ENCODE measurements at places on chromosomes 2 and 18. TPM values are rescaled to one million over a fixed set of nuclear protein-coding genes. Genes with fewer than 3 reads are reported as not detected.

The OR6B2 gene
- total RNA-seq = not detected

The MAIP1 gene
- 44.1 TPM for total RNA-seq

DNA sequence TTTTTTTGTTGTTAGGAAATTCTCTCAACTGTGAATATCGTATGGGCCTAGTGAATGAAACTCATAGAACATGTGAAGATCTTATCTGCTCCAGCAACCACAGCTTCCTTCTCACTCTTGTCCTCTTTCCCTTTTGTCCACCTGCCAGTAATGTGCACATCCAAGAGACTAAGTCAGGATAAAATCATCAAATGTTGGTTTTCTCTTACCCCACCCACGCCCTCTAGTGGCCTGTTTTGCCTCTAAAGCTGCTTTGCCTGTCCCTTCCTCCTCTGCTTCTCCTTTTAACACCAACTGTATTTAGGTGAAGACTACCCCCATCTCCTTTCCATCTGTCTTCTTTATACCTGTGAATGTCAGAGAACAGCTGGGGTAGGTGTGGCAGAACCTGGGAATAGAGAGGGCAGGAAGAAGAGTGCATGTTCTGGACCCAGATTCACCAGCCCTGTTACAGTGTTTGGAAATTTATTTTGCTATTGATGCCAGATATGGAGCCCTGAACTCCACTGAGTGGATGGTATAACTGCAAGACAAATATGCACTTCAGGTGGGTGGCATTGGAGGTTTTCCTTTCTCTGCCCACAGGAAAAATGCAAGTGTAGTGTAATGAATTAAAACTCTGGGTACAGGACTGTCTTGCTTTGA lies 8.4 kb upstream of the MGAT5 start:
- H3K36me3 ChIP-seq = no peaks in the 10 kb centered on the region
- H3K27ac ChIP-seq = no peak overlapping the region
- H3K4me1 ChIP-seq = no peaks in the 10 kb centered on the region
- H3K27me3 ChIP-seq = no peaks in the 10 kb centered on the region

GRCh38 chr2:71250935-71251334 lies 24.0 kb upstream of the PAIP2B start:
- no peaks in the 10 kb centered on the region for H3K36me3 ChIP-seq
- DNase-seq = no peak
- H3K27ac ChIP-seq = no peak overlapping the region
- H3K4me1 ChIP-seq = no peaks in the 10 kb centered on the region
- H3K27me3 ChIP-seq = no peaks in the 10 kb centered on the region
